ENCODE measurements at places on chromosomes 4 and X.

DNA sequence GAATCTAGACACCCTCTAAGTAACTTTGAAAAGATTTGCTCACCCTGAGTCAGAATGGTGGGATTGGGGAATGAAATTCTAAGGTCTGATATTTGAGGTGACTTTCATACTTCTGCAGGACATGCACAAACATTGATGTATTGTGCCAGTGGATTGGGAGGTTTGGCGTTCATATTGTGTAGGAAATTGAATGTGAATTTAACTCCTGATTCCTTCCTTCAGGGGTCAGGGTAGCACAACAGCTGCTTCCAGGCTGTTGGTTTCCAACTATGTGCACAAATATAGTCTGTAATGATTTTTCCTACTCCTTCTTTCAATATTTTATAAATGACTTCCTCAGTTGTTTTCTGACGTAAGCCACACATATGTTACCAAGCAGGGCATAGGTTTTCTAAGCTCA is 3.1 kb downstream of the IL1RAPL1 start:
- no peak for DNase-seq

GRCh38 chrX:25007059-25008053 is 8.4 kb downstream of the ARX start:
- no peak for DNase-seq

DNA sequence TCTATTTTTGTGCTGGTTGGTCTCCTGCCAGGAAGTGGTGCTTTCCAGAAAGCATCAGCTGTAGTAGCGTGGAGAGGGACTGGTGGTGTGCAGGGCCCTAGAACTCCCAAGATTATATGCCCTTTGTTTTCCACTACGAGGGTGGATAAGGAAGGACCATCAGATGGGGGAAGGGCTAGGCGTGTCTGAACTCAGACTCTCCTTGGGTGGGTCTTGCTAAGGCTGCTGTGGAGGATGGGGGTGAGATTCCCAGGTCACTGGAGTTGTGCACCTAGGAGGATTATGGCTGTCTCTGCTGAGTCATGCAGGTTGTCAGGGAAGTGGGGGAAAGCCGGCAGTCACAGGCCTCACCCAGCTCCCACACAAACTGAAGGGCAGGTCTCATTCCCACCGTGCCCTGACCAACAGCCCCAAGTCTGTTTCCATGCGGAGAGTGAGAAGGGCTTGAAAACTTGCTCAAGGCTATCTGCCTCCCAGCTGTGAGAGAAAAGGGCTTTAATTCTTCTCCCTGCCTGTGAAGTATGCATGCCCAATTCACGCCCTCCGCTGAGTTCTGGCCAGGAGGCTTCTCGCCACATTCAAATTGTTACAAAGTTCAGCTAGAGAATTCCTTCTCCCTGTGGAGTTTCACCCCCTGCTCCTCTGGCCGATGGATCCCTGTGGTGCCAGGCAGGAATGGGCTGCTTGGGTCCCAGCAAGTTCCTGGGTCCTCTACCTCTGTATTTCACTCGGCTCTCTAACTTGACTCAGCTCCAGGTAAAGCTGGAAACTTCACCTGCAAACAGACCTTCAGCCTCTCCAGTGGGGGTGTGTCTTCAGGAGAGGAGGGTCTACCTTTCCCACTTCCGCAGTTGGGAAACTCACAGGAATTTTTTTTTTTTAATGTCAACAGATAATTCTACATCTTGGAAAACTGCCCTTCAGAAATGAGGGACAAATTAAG is 7.7 kb upstream of the CSTF2 start:
- DNase-seq = no peak

GRCh38 chr4:104066533-104066932 is 346.7 kb upstream of the TACR3 start:
- DNase-seq = no peak

- no peak for DNase-seq
These were observed 37.1 kb upstream of the ELF2 start for GRCh38 chr4:139214039-139214534.

GRCh38 chr4:184287697-184288255 is 70.1 kb upstream of the ENPP6 start:
- DNase-seq = peak; percentile 63

GRCh38 chrX:9611436-9612145 is 146.7 kb downstream of the TBL1X start:
- DNase-seq = peak; percentile 71

DNA sequence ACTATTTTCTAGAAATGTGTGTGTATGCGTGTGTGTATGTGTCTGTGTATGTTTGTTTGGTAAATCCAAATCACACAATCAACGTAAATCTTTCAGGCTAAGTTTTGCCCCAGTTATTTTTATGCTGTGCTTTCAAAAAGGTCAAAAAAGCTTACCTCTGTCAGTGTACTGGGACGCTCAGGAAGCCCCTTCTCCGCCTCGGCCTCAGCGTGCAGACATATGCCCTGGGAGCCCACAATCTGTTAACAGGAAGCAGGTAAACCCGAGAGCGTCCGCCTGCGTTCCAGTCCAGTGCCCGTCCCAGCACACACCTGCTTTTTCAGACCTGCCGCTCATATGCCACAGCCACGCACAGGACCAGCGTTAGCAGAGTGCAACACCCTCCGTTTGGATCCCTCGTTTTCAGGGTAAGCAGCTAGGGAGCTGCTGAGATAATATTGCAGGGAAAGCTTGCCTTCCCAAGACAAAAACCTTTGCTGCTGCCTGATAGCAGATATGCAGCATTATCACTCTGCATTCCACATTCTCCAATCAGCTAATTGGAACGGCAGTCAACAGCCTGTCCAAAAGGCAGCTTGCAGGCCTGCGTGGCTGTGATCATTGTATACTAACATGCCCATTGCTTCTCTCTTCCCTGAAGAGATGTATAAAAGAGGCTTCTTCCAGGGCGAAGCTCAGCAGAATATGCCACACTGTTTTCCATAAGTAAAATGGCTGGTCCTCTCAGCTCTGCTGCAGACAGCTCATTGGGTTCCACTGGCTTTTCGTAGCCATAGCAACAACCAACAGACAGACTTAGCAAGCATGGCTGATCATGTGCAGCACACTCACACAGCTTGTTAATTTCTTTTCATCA is at the start of gene SORBS2:
Gene SORBS2, minus strand, starts transcription at position 686 of the 856 bp plus-strand sequence. CDS start 121,623 bp downstream, outside the sequence.
- DNase-seq = peak; percentile 85

DNA sequence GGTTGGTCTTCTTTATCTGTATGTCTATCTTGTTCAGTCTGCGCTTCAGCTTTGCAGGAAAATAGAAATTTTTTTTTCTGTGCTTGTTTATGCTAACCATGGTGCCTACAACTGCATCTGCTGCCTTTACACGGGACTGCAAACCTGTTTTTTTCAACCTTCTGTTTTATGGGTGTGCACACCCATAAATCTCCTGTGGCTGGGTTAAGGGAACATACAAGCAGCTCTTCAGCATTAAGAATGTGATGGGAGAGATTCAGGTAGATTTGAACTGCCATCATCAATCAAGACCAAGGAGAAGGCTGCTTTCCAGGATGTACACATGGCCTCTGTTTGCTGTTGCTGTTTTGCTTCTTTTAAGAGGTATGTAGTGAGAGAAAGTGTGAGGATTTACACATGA is 502.9 kb downstream of the ANKRD50 start:
- DNase-seq = no peak

DNA sequence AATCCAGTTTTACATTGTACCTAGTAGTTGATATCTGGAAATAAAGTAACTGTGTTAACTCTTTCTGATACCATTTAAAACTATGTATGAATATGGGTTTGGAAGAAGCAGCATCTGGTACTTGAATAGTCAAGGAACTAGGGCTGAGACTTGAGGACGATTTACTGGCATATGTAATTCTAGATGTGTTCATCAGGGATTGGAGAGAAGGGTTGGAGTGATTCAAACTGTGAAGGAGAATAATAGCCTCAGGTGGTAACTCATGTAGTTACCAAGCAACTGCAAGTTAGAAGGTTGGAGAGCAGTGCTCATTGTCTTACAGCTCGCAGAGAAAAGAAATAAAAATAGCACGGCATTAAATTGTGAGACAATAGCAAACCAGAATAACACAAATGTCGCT is 29.5 kb upstream of the TXLNG start:
- no peak for DNase-seq

- DNase-seq = no peak
These were observed 1127.6 kb downstream of the ADGRL3 start for GRCh38 chr4:62327612-62328297.

DNA sequence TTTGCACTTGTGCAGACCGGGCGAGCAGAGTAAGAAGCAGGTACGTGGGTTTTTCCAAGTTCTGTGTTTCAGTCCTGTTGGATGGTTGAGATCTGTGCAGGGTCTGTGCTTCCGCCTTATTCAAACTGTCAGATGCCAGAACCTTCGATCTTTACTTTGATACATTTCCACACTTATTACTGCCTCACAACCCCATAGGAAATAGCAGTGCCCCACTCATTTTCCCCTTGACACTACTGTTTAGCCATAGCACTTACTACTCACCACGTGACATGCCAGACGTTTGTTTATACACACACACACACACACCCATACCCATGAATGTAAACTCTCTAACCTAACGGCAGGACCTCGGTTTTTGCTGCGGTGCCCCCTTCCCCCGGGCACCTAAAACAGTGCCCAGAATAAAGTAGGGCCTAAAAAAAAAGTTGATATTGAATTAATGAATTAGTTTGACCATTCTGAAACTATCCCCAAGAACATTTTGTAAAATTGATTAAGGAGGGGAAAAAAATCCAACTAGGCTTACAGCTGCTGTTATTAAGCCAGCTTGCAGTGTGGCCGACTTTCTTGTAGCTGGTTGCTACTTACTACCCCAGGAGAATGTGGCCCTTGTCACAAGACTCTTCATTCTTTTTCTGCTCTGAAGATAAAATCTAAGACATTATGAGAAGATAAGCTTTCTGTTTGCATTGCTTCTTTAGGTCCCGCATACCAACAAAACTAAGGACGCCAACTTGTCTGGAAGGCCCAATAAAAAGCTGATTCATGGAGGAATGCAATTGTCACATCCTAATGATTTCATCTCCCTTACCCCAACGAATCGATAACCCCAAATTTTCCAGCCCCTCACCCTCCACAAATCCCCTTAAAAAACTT is 704 bp upstream of the SEPSECS start:
- DNase-seq = no peak

GRCh38 chr4:38075370-38076152 is 115.4 kb downstream of the PTTG2 start:
- DNase-seq = no peak

DNA sequence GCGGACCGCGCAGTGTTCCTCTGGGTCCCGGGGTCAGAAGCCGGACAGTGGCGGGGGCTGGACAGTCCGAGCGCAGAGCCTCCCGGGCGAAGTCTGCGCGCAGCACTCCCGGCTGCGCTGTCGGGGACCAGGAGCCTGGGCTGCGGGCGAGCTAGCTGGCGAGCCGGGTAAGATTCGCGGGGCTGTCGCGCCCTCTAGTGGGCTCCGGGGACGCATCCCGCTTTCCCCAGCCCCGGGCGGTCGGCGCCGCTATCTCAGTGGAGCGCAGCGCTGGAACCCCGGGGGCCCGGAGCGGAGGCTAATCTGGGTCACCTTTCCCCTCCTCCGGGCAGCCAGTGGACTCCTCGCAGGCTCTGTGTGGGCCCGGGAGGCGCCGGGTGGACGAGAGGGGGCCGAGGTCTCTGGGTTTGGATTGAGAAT is 4.2 kb downstream of the PDGFRA start:
- peak; percentile 60 for DNase-seq

DNA sequence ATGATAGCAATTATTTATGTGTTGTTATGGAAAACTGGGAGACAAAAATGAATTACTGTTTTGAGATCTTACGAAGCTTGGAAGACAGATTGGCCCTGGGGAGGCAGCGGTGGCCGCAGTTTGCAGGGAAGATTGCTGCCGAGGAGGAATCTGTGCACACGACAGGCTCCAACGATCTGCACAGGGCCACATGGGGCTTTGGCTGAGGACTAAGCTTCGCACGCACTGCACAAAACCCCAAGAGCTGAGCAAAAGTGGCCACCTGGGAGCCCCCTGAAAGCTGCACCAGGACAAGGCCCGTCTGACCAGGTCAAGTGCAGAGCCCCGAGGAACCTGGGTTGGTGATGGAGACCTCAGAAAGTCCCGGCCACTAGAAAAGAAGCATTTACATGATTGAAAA is 5.2 kb upstream of the PDE6B start:
- DNase-seq = no peak

DNA sequence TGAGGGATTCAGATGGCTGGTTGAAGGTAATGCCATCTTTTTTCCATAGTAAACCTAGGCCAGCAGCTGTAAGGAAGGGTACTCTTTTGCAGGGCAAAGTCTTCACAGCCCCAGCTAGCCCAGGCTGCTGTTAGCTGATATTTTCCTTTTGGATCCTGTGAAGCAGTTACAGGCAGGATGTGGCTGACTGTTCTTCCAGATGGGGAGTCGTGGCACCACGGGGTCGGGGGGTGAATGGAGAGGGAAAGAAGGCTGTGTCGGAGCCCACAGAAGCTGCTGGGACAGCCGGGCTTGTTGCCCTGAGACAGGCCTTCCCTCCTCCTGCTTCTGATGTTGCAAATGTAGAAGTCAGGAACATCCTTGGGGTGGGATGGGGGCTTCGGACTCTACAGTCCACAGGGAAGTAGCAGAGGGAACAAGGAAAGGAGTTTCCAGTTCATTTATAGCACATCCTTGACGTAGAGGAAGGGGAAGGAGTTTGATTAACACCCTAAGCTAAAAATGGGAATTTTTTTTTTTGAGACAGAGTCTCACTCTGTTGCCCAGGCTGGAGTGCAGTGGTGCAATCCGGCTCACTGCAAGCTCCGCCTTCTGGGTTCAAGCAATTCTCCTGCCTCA is 64.6 kb upstream of the TMEM150C start:
- no peak for DNase-seq

- DNase-seq = no peak
These were observed 142.9 kb downstream of the CBR4 start for GRCh38 chr4:168867128-168867527.

DNA sequence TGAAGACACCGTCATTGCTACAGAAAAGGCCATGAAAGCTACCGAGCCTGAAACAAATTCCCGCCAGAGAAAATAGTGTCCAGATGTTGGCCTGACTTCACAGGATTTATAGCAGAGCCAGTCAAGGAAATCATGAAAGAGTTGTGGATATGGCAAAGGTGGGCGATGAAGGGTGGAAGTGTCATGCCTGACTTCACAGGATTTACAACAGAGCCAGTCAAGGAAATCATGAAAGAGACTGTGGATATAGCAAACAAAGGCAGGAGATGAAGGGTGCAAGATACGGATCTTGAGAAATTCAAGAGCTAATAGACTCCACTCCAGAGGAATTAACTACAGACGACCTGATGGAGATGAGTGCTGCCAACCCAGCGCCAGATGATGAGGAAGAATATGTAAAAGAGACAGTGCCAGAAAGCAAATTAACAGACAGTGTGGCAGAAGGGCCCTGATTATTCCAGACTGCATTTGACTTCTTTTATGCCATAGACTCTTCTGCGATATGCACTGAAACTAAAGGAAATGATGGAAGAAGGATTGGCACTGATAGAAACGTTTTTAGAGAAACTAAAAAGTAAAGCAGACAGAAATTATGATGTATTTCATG is 17.2 kb downstream of the TRMT44 start:
- no peak for DNase-seq

DNA sequence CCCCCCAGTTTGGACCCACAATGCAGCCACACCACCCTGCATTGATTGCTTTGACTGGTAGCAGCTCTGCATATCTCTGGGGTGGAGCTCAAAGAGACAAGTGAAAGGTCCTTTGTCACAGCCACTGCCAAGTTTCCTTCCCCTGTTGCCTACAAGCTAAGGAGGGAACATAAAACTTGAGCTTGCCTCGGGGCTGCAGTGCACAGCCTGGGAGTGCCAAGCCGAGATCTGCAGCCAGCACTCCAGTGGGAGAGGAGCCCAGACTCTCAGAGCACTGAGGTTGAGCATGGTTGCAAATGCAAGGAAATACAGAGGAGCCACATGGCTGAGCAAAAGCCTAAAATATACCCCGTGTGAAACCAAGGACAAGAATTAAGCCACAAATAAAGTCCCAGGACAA is 142.2 kb downstream of the DKK2 start:
- no peak for DNase-seq

GRCh38 chrX:3263681-3264126 is 82.7 kb downstream of the MXRA5 start:
- no peak for DNase-seq

Measured in retinal pigment epithelial cell (primary cell).